Posterior vena cava (tissue), 2 donors: ENCODE measurements at places on chromosomes 2 and 18.

DNA sequence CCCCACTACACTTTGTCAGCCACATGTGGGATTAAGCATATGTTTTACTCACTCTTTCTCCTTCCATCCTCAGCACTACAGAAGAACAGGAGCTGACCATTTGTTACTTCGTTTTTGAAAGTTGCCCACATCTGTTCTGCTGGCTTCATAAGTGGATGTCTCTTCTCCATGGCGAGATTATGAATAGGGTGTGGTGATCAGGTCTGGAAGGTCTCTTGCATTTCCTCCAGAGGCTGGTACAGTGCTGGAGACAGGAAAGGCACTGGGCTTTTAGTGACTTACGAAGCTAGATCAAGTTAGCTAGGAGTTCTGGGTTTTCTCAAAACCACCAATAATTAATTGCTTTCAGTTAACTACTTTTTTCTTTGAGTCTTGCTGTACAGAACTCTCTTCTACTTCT is 136.5 kb downstream of the AQP4 start:
- DNase-seq, result no peak

DNA sequence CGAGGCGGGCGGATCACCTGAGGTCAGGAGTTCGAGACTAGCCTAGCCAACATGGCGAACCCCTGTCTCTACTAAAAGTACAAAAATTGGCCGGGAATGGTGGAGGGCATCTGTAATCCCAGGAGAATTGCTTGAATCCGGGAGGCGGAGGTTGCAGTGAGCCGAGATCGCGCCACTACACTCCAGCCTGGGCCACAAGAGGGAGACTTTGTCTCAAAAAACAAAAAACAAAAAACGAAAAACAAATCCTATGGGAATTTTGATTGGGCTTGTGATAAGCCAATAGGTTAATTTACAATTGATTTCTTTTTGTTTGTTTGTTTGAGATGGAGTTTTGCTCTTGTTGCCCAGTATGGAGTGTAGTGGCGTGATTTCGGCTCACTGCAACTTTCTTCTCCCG is 24.2 kb upstream of the TOGARAM2 start:
- DNase-seq, result no peak

- DNase-seq, result no peak
Measured at GRCh38 chr2:210954386-210954907, 398.0 kb downstream of the CPS1 start.

GRCh38 chr2:200302940-200303727 is 3.4 kb upstream of the SPATS2L start:
- no peak for DNase-seq

GRCh38 chr18:22563164-22563583 is 145.5 kb upstream of the CTAGE1 start:
- DNase-seq, result no peak

DNA sequence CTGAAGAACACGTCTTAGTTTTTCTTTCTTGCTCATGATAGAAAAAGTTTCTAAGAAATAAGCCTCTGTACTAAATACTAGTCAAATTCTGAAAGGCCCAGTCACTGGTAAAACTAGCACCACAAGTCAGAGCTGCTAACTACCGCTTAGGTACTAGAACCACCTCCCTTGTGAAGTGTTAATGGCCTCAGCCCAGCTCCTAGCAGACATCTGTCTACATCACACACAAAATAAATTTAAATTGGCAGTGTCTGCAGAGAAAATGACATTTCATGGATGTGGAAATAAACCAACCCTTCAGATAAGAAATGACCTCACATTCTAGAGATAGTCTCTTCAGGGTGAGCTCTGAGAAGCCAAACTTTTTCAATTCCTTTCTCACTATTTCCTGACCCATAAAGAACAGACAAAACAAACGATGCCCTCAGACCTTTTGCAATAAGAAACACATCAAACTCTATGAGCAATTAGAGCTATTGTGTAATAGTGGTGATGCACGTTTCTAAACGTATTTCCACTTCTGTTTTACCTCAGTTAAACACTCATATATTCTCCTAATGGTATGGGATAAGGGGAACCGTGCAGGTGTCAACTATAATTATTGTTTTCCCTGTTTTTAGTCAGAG is 70.3 kb upstream of the DSG1 start:
- no peak for DNase-seq

GRCh38 chr2:46489423-46490174 is 10.2 kb downstream of the TMEM247 start:
- no peak for DNase-seq

DNA sequence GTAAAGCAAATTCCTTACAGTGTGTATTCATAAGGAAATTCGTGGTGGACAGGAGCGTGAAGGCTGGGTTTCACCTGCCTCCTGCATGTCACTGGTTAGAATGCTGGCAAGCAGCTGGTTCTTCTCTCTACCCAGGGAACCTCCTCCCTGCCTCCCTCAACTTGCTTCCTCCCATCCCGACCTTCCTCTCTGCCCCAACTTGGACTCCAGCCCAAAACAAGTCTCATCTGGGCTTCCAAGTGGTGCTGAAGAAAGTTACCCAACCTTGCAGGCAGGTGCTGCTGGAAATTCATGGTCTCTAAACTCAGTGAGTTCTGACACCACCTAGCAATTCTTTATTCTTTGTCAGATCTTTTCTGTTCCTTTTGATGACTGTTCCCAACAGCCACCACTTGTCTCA is 184.5 kb downstream of the BCL2 start:
- DNase-seq, result no peak

DNA sequence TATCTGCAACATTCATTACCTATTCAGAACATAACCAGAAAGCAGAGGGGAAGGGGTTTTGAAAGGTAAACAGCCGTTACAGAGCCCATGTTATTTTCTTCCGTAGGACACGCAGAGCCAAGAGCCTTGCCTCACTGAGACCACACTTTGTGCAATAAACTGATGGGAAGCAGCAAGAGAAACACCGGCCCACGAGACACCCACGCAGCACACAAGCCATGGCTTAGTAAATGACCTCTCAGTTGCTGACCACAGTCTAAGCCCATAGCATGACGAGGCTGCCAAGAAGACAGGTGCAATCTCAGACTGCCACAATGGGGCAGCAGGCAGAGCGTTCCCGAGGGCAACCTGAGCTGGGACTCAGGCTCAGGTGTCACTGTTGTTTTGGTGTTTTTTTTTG is 59.6 kb downstream of the CABYR start:
- DNase-seq, result no peak

GRCh38 chr2:1484131-1484884 is 71.0 kb downstream of the TPO start:
- peak; percentile 74 for DNase-seq

- no peak for DNase-seq
Measured at GRCh38 chr2:146850746-146851145, 994.1 kb upstream of the ACVR2A start.

GRCh38 chr18:39591649-39592048 is 2026.1 kb upstream of the CELF4 start:
- DNase-seq, result no peak

DNA sequence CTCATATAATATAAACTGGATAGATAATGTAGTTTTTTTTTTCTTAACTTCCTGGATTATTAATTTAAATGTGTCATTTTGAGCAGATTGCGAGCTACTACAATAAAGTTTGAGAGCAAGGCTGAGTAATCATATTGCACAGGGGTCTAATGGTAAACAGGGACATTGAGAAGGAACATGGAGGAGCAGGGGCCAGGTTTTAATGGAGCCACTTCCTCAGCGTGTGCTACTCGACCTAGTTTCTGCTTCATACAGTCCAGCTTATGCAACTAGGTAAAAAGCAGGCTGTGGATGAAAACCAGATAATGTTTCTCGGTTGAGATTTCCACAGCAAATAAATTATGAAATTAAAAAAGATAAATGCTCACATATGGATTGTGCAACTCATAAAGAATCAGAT is 1915.7 kb upstream of the CELF4 start:
- DNase-seq, result no peak

GRCh38 chr2:77977471-77978063 is 455.4 kb upstream of the LRRTM4 start:
- no peak for DNase-seq

DNA sequence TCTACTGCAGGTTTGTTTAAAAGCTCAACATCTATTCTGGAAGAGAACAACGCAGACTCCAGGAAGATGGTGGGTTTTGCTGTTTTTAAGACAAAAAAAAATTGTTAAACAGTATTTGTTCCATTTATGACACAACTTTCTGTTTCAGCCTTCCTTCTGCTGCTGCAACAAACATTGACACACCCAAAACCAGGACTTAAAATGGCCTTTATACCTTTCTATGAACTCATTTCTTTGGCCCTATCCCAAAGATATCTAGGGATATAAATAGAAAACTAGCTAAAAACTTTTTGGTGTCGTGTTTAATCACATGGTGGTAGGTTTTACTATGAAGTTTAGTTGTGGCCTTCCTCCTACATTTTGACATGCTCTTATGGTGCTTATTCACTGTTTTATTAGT is 964 bp upstream of the GALNT3 start:
- no peak for DNase-seq

- no peak for DNase-seq
Measured at GRCh38 chr2:66576561-66577320, 141.8 kb downstream of the MEIS1 start.

GRCh38 chr2:128399256-128399655 is 80.6 kb upstream of the HS6ST1 start:
- DNase-seq, result no peak

- no peak for DNase-seq
Measured at GRCh38 chr18:6835345-6835744, 105.8 kb downstream of the ARHGAP28 start.

GRCh38 chr2:188675391-188676009 is 298.7 kb upstream of the COL3A1 start:
- DNase-seq, result no peak

DNA sequence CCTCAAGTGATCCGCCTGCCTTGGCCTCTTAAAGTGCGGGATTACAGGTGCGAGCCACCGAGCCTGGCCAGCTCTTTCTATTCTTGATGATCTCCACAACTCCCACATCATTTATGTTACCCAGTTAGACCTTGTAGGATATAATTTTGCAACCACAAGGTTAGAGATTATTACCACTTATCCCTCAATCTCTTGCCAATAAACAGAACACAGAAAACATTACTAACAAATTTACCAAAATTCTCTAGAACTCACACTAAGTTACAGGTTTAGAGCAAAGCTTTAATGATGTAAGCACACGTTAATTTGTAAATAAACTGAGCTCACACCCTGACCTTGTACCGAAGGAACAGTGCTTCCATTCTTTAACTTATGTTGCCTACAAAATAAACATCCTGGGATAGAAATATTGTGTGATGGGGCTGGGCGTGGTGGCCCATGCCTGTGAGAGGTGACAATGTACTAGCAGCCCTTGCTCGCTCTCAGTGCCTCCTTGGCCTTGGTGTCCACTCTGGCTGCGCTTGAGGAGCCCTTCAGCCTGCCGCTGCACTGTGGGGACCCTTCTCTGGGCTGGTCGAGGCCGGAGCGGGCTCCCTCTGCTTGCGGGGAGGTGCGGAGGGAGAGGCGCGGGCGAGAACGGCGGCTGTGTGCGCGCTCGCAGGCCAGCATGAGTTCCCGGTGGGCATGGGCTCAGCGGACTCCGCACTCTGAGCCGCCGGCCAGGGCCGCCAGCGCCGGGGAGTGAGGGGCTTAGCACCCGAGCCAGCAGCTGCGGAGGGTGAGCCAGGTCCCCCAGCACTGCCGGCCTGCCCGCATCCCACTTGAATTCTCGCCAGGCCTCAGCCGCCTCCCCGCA is 42.1 kb upstream of the ITSN2 start:
- DNase-seq, result no peak

GRCh38 chr2:217849154-217849975 is 153.4 kb downstream of the TNS1 start:
- peak; percentile 68 for DNase-seq

DNA sequence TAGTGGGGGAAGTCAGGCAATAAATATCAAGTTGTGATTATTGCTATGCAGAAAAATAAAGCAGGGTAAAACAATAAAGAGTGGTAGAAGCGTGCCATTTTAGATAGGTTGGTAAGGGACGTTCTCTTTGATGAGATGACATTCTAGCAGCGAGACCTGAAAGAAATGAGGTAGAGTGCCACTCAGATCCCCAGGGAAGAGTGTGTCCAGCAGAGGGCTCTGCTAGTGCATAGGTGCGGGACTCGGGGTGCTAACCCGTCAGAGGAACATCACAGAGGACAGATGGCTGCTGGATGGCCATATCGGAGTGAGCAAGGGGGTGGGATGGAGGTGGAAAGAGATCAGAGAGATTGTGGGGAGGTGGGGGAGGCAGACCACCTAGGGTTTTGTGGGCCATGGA is 16.3 kb upstream of the GTF2A1L start:
- no peak for DNase-seq

GRCh38 chr2:45432406-45432805 is 178.7 kb downstream of the SRBD1 start:
- DNase-seq, result no peak

DNA sequence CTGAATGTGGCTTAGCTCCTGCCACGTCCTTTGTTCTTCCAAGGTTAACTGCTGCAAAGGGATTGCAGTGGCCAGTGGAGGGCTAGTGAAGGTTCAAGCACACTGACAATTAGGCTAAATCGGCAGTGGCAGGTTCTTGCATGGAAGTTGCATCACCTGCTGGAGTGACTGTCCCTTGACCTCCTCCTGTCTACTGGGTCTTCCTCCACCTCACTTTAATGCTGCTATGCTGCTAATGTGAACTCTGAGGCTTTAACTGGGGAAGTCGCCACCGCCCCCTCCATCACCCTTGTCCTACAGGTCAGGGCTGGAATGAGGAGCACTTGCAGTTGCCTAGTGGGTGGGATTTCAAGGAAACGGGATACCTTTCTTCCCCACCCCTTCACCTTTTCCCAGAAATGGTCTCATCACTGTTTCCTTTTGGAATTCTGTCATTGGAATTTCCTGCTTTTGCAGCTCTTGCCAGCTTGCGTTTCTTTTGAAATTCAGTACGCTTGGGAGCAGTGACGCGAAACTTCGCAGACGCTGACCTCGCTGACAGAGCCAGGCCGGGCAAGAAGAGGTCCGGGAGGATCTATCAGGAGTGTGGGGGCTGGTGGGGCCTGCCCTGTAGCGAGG is 150.3 kb downstream of the SH3RF3 start:
- DNase-seq, result no peak

- DNase-seq, result no peak
Measured at GRCh38 chr2:11236335-11236734, 81.1 kb downstream of the SLC66A3 start.

GRCh38 chr2:148726228-148726627 is 81.7 kb downstream of the EPC2 start:
- DNase-seq, result no peak

DNA sequence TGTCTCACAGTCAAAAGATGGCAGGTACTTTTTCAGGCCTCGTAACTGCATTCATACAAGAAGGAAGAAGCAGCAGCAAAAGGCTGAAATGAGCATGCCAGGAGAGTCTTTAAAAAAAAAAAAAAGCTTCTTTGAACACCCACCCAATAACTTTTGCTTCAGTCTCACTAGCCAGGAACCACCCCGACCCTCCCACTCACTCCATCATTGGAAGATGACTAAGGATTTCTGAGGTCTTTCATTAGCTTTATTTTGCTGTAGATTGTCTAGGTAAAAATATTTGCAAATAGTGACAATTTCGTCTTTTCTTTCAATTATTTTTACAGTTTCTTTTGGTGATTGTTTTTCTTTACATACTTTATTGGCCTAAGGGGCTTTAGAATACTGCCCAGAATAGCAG is 37.9 kb downstream of the RBBP8 start:
- no peak for DNase-seq

GRCh38 chr2:74856004-74856578 is 22.2 kb downstream of the HK2 start:
- DNase-seq, result no peak
